Stimulated activated CD8-positive, alpha-beta memory T cell treated with anti-CD3 and anti-CD28 coated beads, Interleukin-4, amount 100 ng/mL, for 4 hours (primary cell): ENCODE measurements at places on chromosomes 5 and 9.

GRCh38 chr5:31066655-31067328, 126.7 kb upstream of the CDH6 start:
- DNase-seq, result no peak

GRCh38 chr5:7947301-7947700, 78.4 kb downstream of the MTRR start:
- no peak for DNase-seq

GRCh38 chr9:110105107-110105506, 102.9 kb downstream of the C9orf152 start:
- DNase-seq, result no peak

DNA sequence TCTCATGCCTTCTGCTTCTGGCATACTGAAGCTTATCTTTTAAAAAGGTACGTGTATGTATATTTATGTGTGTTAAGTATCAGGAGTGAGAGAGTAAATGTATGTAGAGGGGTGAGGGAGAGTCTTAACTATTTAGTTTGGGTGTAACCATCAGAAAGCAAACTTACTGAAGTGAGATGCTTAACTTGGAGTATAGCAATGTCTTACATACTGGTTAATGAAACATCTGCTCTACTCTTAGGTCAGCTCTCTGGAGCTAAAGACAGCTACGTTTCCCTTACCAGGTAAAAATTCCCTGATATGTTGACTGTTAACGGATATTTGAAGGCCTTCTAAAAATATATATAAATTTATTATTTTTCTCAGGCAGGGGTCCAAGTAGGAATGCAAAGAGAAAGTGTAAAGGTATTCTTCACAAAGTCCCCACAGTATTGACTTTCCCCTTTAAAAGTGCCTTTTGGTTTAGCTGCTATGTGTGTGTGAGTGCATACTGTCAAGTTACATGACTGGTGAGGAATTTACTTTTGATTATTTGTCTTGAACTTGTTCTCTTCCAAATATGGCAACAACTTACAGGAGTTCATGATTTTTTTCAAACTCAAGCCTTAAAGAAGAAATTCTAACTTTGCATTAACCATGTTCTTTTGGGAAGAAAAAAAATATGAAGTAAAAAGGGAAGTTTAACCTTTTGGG, 12.3 kb upstream of the C5orf24 start:
- no peak for DNase-seq

DNA sequence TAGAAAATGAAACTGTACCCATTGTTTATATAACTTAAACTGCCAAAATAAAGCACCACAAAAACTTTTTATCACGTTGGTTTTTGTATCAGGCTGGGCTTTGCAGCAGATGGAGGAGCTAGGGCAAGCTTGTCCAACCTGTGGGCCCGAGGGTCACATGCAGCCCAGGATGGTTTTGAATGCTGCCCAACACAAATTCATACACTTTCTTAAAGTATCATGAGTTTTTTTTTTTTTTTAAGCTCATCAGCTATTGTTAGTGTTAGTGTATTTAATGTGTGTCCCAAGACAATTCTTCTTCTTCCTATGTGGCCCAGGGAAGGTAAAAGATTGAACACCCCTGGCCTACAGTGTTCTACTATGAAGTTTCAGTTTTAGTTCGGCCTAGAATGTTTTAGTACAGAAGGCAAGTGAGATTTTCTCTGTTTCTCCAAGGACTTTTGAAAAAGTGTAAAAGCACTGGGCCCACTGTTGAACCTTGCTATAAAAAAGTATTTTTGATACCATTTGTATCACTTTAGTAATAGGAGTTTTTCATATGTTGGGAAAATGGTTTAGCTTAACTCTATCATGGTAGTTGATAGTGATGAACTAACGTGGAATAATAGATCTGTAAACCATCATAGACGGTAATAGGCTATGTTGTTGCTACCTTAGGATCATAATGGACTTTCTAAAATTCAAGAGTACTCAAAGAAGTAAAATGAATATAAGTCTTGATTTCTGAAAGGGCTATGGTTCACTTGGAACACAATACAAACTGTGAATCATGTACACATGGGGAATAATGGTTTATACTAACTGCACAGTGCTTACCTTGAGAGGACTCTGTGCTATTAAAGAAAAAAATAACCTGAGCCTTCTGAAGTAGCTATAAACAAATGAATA, 2.9 kb downstream of the CDKN2A start:
- no peak for DNase-seq

- DNase-seq, result no peak
Measured at GRCh38 chr5:57348376-57349140, 134.1 kb downstream of the ACTBL2 start.

- DNase-seq, result no peak
Measured at GRCh38 chr5:73218552-73219171, 45.7 kb downstream of the TMEM174 start.

- no peak for DNase-seq
Measured at GRCh38 chr5:107743373-107744000, 72.8 kb upstream of the EFNA5 start.

DNA sequence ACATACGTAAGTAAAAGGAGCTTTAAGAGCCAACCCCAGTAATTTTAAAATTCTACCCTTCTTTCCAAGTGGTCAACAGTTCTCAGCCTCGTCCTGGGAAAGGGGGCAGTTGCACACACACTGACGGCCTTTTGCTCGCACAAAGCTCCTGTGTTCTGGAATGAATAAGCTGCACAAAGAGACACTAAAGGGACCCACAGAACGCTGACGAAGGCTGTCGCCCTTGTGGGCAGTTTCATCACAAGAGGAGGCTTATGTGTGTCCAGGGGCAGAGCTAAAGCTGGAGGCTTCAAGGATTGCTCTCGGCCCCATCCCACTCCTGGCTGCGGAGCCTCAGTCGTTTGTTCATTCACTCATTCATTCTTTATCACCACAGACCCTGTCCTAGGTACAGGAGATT, 67.0 kb upstream of the NEK6 start:
- DNase-seq, result no peak

- no peak for DNase-seq
Measured at GRCh38 chr5:72656331-72656730, 149.1 kb upstream of the ZNF366 start.

GRCh38 chr9:11558043-11558442, 945.2 kb upstream of the PTPRD start:
- DNase-seq, result no peak

- DNase-seq, result no peak
Measured at GRCh38 chr5:115575167-115576070, 26.9 kb downstream of the TICAM2 start.

- no peak for DNase-seq
Measured at GRCh38 chr9:132888151-132888550, 9.5 kb downstream of the SPACA9 start.

DNA sequence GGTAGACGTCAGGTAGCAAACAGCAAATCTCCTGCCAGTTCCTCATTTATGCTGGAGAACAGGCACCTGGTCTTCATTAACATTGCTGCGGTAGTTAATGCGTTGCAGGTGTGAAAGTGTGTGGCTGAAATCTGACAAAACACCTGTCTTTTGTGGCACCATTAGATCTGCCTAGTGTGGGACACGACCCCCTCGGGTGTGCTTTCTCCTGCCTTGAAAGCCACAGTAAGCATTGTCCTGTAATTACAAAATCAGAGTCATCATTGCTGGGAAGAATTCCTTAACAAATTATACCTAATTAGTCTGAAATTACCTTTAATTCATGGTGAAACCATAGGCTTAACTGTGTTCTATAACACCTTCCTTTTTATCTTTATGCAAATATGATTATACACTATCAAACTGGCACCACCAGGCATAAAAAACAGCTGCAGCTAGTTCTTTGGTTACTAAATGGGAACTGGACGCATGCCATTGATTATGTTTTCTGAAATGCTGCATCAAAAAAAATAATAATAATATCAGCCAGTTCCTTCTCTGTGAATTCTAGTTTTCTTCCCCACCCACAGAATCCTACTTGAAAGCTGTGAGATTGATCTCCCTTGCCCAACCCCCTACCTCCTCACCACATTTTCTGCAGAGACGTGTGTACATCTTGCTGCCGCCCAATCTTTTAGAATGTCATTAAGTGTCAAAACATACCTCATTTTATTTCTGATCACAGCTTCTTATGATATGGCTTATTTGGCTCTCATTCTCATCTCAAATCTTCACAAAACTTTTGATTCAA, 374.0 kb downstream of the NFIB start:
- no peak for DNase-seq

DNA sequence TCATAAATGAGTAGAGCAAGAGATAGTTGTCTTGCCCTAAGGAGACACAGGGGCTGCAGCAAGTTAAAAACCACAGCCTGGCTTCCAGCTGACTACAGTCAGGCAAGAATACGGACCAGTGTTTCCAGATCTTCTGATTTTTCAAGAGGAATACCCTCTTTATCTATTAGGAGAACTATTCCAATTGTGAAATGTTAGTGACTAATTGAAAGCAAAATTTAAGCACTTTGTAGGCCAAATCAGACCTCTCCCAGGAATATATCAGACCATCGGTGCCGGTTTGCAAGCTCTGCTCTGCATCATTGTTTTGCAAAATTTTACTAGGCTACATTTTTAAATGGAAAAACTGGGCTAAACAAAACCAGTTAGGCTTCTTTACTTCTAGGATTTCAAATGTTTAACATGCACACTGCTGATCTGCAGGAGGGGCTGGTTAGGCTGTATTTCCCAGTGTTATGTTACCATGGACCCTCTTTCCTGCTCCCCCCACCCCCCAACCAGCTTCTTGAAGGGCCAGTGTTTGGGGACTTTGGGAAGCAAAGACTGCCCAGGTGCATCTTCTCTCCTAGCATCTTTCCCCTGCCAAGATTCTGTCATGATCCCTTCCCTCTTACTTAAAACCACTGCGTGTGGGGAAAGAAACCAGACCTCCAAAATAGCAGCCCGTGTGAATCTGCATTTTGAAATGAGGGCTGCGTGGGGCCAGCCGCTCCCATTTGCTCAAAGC, 1.1 kb upstream of the ARSI start:
- no peak for DNase-seq

DNA sequence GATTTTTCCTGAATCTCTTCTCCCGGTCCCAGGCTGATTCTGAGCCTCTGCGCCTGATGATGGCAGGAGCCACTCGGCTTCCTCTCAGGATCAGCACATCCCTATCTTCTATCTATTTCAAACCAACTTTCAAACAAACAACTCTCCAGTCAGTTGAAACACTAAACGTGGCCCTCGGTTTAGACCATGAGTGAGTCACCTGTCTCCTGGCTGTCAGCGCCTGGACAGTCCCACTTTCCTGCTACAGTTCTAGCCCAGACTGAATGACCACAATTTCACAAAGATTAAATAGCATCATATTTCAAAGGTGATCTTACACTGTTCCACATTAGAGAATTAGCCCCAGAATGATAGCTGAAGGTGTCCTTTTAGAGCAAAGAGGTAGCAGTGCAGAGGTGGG, 6.2 kb downstream of the SLC6A19 start:
- no peak for DNase-seq

GRCh38 chr5:83924171-83924570, 203.5 kb upstream of the HAPLN1 start:
- DNase-seq, result no peak

GRCh38 chr5:127085371-127085770, 12.1 kb upstream of the C5orf63 start:
- DNase-seq, result no peak

DNA sequence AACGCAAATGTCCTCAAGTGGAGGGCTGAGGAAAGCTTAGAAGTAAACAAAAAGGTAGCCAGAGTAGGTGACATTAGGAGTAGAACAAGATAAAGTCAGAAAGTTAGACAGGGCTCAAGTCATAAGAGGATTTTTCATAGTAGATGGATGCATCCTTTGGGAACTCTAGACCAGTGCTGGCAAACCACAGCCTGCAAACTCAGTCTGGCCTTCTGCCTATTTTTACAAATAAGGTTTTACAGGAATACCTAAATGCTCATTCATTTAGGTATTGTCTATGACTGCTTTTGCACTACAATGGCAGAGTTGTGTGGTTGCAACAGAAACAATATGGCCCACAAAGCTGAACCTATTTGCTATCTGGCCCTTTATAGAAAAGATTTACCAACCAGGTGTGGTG, 116.0 kb upstream of the HMHB1 start:
- no peak for DNase-seq

DNA sequence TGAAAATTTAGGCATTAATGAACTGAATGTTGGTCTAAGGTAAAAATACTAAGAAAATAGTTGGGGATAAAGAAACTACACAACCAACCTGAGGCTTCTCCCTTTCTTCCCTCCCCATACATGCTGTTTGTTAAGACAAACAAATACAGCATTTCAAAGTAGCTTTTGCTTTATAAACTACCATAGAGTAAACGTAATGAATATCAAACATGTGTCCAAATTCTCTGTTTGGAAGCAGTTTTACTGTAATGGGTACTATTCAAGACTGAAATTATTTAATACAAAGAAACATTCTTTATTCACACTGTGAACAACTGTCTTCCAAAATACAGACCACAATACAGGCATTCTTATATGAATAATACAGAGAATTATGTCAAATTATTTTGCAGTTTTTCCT, 52.0 kb downstream of the SLC44A1 start:
- DNase-seq, result no peak

DNA sequence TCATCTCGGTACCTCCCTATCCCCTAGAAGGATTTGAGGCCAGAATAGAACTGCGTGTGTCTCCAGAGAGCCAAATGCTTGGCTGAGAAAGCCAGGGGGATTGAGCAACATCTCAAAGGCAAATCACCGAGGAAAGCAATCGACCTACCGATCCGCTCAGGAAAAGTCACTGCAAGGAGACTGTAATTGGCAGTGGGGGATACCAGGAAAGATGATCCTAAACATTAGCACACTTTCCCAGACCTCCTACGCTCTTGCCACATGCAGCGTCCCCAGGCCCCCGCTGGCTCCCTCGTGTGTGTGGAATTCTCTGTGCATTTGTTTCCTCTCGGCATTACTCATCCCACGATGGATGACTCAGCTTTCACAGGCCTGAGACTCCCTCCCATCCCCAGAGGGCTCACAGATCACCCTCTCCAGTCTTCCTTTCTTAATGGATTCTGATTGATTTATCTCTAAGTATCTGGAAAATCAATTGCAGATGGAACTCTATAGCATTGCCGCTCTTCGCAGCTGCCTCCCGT, 82.2 kb upstream of the ICE1 start:
- DNase-seq, result no peak

DNA sequence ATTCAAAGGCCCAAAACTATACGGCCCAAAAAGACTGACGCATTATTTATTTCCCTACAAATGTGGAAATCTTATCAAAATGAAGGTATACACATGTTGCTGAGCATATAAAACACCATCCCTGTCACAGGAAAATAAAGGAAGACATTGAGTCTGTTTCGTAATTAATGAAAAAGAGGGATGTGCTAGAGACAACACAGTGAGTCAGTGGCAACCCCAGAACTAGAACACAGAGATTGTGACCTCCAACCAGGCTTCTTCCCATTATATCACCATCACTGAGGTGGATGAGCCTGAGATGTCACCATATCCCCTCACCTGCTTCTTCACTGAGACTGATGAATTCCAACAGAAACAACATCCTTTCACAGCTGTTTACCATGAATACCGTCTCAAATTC, 3.8 kb downstream of the NDUFA8 start:
- no peak for DNase-seq

GRCh38 chr5:77232574-77233358, 22.3 kb downstream of the PDE8B start:
- no peak for DNase-seq

- no peak for DNase-seq
Measured at GRCh38 chr5:178450121-178451028, 139.8 kb downstream of the COL23A1 start.

- DNase-seq, result no peak
Measured at GRCh38 chr5:144567421-144567780, 396.7 kb downstream of the KCTD16 start.

GRCh38 chr9:129333617-129334104, 155.6 kb upstream of the IER5L start:
- DNase-seq, result no peak
